ENCODE measurements at places on chromosomes 13 and 19.

GRCh38 chr13:82947683-82948082, 934.6 kb downstream of the SLITRK1 start:
- DNase-seq = no peak

DNA sequence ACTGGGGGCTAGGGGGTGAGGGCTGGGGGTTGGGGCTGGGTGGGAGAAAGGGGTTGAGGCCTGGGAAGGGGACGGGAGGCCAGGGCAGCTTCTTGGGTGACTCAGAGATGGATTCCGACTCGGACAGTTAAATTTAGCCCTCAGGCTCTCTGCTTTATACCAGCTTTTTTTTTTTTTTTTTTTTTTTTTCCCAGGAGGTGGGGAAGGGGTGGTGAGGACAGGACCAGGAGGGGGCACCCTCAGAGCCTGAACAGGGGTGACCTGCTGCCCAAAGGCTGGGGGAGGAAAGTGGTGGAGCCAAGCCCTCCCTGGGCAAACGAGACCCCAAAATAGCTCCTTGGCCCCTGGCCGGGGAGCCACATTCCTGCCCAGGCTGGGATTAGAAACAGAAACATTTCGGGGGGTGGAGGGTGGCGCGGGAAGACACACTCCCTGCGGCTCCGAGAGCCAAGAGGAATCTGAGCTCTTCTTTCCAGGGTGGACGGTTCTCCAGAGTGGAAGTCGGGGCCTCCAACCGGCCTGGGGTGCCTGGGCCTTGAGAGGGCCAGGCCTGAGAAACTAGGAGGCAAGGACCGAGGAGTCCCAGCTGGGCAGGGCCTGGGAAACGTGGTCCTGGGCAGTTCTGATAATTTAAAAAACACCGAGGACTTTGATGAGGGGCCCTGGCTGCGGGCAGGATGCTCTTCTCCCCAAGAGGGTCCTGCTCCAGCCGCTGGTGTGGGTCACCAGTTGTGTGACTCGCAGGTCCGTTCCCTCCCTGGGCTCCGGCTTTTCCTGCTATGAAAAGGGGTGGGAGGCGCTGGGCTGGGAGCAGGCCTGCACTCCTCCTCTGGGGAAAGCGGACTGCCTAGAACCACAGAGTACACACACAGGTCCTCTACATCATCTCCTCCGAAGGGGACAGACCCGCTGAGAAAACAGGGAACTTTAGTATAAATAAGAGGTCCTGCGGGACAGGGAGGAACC, 813 bp upstream of the DMPK start:
- no peak for DNase-seq

GRCh38 chr13:72868229-72868628, 86.3 kb downstream of the PIBF1 start:
- no peak for DNase-seq

- DNase-seq = no peak
Measured at GRCh38 chr19:12675399-12675798, 6.3 kb downstream of the DHPS start.

DNA sequence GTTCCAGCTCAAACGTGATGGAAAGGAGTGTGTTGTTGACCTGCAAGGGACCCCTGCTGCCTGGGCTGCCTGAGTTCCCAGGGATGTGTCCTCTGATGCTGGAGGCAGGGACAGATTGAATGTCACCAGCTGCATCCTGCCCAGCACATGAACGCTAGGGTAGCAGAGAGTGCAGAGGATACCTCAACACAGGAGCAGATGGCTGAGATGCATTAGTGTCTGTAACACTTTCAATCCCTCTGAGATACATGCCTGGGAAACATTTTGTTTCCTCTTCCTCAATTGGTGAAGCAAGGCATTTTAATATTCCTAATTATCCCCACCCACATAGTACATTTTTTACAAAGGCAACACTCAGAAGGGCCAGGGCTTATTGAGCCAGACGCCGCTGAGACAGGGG, 106.4 kb upstream of the UBL3 start:
- no peak for DNase-seq

DNA sequence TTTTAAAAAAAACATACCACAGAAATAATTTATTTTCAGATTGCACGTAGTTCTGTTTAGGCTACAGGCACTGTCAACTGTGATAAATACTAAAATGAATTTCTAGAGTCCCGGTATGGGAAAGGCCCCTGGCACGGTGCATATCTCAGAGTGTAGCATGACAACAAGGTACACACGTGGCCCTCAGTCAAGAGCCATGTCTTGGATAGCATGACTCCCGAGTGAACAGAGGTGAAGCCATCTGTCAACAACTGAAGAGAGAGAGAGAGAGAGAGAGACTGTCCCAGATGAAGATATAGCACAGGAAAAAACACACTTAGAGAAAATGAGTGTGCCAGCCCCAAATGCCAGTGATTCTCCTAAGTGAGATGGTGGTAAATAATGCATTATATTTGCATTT, 297.5 kb downstream of the MYO16 start:
- no peak for DNase-seq

Measured in ascending aorta (tissue), 2 donors.